ENCODE measurements at places on chromosomes 11 and 22. TPM values are rescaled to one million over a fixed set of nuclear protein-coding genes. Genes with fewer than 3 reads are reported as not detected.

The RIC3 gene
- total RNA-seq: 52.9 TPM

The HBB gene
- 1.3 TPM for total RNA-seq

The CLDN5 gene
- total RNA-seq: 20.0 TPM

The SELENOO gene
- 27.4 TPM for total RNA-seq

The ANGPTL5 gene
- total RNA-seq: not detected

The ADM gene
- 2.0 TPM for total RNA-seq

The JAM3 gene
- total RNA-seq: 12.5 TPM

The DTX4 gene
- total RNA-seq: 1.4 TPM
